ENCODE measurements at places on chromosomes 5 and 9.

DNA sequence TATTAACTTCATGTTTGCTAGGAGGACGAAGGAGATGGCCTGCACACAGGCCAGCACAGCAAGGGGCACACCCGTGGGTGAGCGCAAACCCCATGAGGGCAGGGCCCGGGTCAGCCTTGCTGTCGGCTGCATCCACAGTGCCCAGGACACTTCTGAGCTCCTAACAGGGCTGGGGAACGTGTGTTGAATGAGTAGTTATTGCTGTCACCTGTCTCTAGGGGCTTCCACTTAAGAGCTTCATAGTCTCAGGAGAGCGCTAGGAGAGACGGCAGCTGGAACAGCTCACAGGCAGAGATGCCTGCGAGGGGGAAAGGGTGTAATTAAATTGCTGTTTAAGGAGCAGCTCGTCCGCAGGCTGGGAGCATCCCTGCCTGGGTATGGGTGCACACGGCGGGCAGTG, 91.4 kb upstream of the NEURL1B start:
- no peak for DNase-seq

DNA sequence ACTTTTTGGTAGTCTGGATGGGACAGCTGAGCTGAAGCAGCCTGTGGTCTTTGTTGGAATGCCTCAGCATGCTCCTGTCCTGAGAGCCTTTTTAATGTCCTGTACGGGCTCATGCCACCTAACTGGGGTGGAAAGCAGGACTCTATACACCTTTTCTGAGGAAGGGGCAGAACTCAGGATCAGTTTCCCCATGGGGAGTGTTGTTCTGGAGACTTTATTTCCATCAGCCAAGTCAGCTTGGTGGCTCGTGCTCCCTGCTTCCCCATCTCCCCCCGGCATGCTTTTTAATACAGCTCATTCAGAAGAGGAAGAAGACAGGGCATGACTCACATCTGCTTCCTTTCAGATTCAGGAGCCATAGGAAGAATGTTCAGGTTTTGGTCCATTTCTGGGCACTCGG, 5.1 kb upstream of the SEPTIN8 start:
- no peak for DNase-seq

DNA sequence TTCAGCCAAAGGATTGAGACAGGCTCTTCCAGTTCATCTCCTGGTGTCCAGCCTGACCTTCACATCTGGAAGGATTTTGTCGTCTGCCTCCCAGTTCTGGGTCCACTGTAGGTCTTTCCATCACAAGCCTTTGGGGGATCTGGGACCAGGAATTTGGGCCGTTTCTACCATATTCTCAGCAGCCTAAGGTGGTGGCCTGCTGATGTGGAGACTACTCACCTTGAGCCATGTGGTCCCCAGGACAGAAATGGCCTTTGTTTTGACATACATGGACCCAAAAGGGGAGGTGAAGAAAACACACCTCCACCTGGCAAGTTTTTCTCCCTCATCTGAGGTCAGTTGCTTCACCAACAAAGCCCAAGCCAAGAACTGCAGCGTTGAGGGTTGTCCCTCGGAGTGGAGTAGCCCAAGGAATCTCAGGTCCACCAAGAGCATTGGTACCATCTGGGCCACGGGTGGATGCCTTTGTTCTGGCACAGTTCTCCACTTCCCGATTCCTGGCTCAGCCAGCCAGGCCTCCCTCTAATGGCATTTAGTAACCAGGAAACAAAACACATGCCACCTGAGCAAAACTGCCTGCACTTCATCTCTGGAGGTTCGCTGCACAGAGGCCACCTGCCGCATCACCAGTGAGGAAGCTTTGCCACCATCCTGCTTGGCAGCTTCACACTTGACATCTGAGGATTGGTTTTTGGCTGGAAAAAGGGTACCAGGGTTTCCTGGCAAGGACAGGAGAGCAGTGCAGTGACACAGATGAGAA, 24.7 kb downstream of the AMBP start:
- no peak for DNase-seq

- no peak for DNase-seq
These were observed 56.0 kb upstream of the SARDH start for GRCh38 chr9:133794016-133794760.

DNA sequence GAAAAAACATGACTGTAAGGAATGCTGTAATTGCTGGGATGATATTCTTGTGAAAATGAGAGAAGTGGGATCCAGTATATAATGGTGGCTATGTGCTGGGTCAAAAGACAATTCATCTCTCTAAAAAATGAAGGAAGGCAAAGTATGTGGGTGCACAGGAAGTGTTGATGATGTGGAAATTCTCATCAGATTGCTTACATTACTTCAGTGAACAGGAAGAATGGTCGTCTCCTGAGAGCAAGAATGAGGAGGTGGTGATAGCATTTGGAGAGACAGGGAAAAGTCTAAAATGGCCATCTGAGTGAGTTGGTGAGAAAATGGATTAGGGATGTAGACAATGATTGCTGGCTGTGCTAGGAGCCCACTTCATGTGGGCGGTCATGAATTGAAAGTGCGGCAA, 253.5 kb upstream of the NREP start:
- no peak for DNase-seq

- no peak for DNase-seq
These were observed 459.1 kb downstream of the DMAC1 start for GRCh38 chr9:7340451-7340850.
